ENCODE measurements at places on chromosomes 3 and 15. TPM values are rescaled to one million over a fixed set of nuclear protein-coding genes. Genes with fewer than 3 reads are reported as not detected.

Gene GOLGA6B
- not detected for total RNA-seq

Gene CHST14
- 28.9 TPM for total RNA-seq

Gene PCSK6
- total RNA-seq, result 4.3 TPM

Gene LINGO1
- total RNA-seq, result under 0.01 TPM

Gene KBTBD12
- total RNA-seq, result not detected

Gene STRIT1
- total RNA-seq, result not detected

Gene FBXL2
- 18.1 TPM for total RNA-seq

Gene C15orf61
- 4.5 TPM for total RNA-seq

Gene ATP13A5
- not detected for total RNA-seq

Gene KNG1
- not detected for total RNA-seq

Gene C3orf52
- total RNA-seq, result 4.0 TPM

Gene SLC24A5
- not detected for total RNA-seq

Gene SLC15A2
- total RNA-seq, result not detected

Gene IMPG2
- total RNA-seq, result 0.07 TPM

Gene PCLAF
- total RNA-seq, result 50.4 TPM

Gene ALDH1A3
- 39.8 TPM for total RNA-seq

Gene AADACL2
- total RNA-seq, result not detected

Gene SYNPR
- not detected for total RNA-seq

Gene MASP1
- total RNA-seq, result 0.13 TPM

Gene C3orf20
- total RNA-seq, result not detected

Gene TMEM212
- not detected for total RNA-seq

Gene LRRN1
- not detected for total RNA-seq

Gene IL17RD
- 1.8 TPM for total RNA-seq

Gene TNFAIP8L3
- total RNA-seq, result 44.4 TPM

Gene UNC13C
- total RNA-seq, result not detected

Gene ZNF385D
- 4.5 TPM for total RNA-seq

Gene VGLL3
- 2.5 TPM for total RNA-seq

Gene SST
- total RNA-seq, result not detected

Gene ZBED2
- not detected for total RNA-seq

Gene CACNA2D2
- not detected for total RNA-seq

Gene PLA2G4D
- not detected for total RNA-seq

Gene UBE2E2
- 28.6 TPM for total RNA-seq

Gene EPHB1
- 0.67 TPM for total RNA-seq

Gene MAGEL2
- not detected for total RNA-seq

Gene C3orf70
- 3.1 TPM for total RNA-seq

Gene PRSS50
- total RNA-seq, result not detected

Gene GOLGA8T
- total RNA-seq, result not detected

Gene SAMD7
- not detected for total RNA-seq

Gene SSUH2
- not detected for total RNA-seq

Gene COL6A6
- total RNA-seq, result not detected

Gene CRABP1
- total RNA-seq, result not detected

Gene MYLK
- total RNA-seq, result 92.5 TPM

Gene C3orf49
- not detected for total RNA-seq

Gene CCR8
- total RNA-seq, result not detected

Gene EPB42
- not detected for total RNA-seq

Gene ATP10A
- not detected for total RNA-seq

Gene TAGLN3
- not detected for total RNA-seq

Gene TRH
- total RNA-seq, result not detected

Gene DNAH12
- under 0.01 TPM for total RNA-seq

Gene SAXO2
- total RNA-seq, result 2.7 TPM

Gene TMC3
- not detected for total RNA-seq

Gene NGRN
- 64.3 TPM for total RNA-seq

Gene PRICKLE2
- 0.84 TPM for total RNA-seq

Gene IQCH
- 1.7 TPM for total RNA-seq
